ENCODE measurements at places on chromosomes 1 and 21.

GRCh38 chr1:59367301-59368007 is 70.6 kb downstream of the FGGY start:
- DNase-seq, result peak; percentile 70

GRCh38 chr1:23159963-23160877 is 8.4 kb downstream of the LUZP1 start:
- DNase-seq, result no peak

GRCh38 chr1:205662791-205663190 is 17.5 kb downstream of the SLC45A3 start:
- DNase-seq, result no peak

GRCh38 chr1:44696789-44697345 is 22.4 kb downstream of the ARMH1 start:
- DNase-seq, result no peak

GRCh38 chr1:56576880-56577405 is 2.4 kb downstream of the PLPP3 start:
- no peak for DNase-seq

GRCh38 chr1:238399558-238399957 is 508.8 kb upstream of the ZP4 start:
- no peak for DNase-seq

DNA sequence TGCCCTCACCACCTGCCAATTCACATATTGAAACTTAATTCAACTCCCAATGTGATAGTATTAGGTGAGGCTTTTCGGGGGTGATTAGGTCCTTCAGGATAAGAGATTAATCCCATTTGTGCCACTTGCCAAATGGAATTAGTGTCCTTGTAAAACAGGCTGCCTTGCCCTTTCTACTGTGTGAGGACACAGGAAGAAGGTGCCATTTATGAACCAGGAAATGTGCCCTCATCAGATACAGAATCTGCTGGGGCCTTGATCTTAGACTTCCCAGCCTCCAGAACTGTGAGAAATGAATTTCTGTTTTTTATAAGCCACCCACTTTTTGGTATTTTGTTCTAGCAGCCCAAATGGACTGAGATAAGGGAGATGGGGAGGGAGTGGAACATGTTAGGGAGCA is 39.1 kb upstream of the AGL start:
- DNase-seq, result no peak

GRCh38 chr1:200938955-200939354 is 44.3 kb downstream of the INAVA start:
- no peak for DNase-seq

DNA sequence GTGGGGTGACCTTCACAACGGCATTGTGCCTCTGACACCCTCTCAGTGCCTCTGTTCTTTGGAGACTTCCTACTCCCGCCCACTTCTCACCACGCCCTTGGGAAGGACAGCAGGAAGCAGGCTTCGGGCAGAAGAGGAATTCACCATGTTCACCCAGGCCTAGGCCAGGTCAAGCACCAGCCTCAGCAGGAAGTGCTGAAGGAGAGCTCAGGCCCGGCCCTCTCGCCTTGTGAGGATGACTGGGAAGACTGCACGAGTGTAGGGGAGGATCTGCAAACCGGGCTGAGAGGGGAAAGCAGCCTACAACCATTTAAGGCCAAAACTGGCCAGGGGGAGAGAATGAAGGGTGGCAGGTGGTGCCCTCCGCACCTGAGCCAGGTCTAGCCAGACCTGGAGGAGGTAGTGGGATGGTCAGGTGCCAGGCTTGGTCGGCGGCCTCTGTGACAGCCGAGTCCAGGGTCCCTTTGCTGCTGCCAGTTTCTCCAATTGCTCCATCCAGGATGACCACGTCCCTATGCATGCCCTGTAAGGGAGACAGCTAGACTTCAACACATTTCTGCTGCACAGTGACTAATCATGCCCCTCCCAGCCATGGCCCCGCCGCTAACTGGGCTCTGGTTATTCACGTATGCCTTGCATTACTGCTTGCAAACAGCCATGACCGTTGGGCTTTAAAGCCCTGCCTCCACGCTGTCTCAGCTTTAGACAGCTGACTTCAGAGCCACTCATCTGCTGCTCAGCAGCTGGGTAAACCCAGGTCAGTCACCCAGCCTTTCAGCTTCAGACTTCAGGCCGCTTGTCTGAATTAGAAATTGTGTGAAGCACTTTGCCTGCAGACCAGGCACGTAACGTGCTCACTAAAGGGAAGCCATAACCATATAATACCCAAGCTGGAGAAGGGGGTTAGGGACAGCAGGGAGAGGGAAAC is 8.9 kb downstream of the MRTO4 start:
- DNase-seq, result no peak
